ENCODE measurements at places on chromosomes 5 and 9.

GRCh38 chr9:100229561-100229960 lies 123.2 kb downstream of the TEX10 start:
- no peak for DNase-seq

DNA sequence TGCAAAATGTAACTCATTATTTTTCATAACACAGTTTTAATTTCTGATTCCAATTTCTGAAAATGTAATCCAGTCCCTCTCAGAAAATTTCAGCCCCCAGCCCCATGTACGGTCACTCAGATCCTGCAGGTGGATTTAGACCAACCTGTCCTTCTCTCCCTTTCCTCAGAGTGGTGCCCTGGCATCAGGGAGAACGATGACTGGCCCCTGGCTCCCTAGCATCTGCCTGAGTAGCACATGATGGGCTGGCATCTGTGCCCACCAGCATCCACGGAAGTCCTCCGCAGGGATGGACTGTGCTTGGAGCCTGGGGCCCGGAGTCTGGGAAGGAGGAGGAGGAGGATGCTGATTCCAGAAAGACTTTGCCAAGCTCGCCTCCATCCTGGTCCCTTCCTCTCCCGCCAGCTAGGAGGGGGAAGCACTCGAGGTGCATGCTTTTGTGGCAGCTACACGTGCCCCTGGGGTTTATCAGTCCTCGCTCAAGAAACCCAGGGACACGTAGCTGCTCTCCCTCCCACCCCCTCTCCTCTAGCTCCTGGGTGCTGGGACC lies 54.4 kb upstream of the RUFY1 start:
- no peak for DNase-seq

DNA sequence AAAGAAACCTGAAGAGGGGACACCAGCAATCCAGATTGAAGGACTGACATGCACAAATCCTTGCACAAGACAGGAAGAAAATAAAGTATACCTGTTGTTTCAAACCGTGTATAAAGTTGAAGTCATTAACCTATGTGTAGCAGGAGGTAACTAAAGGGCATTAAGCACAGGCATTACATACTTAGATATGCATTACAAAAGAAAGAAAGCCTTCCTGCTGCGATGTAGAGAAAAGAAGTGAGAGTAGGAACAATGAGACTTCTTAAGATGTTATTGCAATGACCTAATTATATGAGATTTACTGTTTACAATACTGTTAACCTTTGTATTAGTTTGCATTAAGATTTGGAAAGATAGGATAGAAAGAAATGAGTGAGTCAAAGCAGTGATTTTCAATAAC lies 308.9 kb upstream of the PTPRD start:
- DNase-seq: no peak

DNA sequence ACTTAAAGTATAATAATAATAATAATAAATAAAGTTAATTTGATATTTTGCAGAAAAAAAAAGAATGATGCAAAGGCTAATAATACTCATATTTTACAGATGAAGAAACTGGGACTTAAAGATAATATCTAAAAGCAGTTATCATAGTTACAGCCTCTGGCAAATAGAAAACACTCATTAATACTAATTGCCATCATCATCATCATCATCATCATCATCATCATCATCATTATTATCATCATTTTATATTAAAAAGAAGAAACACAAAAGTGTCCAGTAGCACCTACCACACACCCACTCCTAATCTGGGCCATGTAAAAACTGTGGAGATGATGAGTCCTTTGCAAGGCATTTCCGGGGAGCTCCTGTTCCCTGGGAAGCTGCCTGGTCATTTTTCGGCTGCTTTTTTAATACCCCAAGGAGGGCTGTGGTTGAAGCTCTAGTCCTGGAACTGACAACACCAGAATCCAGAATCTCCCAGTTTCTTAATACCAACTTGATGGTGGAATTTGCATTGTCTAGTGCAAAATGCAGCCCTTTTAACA lies 70.8 kb downstream of the HTR4 start:
- no peak for DNase-seq

- no peak for DNase-seq
These were observed 129.1 kb downstream of the MACROH2A1 start for GRCh38 chr5:135269931-135270421.

DNA sequence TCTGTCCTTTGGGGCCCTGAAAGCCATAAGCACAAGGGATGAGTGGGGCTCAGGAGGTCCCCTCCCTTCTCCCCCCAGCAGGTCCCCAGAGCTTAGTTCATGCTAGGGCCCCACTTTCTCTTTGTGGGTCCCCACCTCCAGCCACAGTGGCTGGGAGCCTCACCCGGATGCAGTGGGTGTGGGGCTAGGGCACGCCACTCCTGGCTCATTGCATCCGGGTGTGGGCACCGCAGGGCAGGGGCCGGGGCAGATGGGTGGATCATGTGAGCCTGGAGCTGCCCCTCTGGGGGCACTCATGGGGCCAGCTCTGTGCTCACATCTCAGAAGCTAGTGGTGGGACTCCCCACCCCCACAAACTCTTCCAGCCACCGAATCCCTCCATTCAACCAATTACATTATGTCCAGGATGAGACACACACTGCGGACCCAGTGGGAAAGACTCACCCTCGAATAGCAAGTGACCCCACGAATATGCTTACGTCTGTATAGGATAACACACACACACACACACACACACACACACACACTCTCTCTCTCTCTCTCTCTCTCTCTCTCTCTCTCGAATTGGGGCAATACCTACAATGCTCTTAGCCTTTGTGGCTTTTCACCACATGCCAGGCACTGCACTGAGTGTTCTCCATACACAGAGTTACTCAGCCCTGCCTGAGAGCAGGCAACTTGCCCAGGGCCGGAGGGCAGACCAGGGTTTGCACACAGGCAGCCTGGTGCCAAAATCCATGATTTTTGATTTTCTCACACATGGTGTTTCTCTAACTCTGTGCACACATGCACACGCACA lies 16.8 kb upstream of the PHYKPL start:
- no peak for DNase-seq

DNA sequence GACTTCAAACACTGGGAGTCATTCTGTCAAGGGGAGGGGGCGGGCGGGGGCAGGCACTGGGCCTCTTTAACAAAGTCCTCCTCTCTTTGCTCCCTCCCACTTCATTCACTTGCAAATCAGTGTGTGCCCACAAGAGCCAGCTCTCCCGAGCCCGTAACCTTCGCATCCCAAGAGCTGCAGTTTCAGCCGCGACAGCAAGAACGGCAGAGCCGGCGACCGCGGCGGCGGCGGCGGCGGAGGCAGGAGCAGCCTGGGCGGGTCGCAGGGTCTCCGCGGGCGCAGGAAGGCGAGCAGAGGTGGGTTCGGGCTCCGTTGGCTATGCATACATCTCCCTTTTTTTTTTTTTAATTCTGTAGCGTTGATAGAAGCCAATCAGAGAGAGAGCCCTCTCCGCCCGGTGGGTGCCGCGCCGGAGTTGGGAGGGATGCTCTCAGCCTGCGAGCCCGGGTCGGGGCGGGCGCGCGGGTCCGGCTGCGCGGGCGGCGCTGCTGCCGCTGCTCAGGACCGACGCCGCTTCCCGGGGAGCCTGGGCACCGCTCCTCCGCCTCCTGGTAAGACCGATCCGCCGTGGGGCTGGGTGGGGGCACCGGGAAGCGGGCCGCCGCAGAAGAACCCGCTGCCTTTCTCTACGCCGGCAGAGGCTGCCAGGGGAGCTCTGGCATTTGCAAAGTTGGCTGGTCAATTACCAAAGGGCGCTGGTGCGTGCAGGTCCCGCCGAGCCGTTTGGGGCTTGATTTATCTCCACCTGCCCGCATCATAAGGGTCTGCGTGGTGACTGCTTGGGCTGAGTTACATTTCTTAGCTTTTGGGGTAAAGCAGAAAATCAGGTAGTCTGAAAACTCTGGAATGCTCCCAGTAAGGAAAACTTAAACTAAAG lies at the start of gene CDH6:
CDH6 (plus strand) TSS at position 96 of the 877 bp plus-strand sequence. CDS start 73,788 bp downstream, outside the sequence.
- no peak for DNase-seq

GRCh38 chr5:116892993-116893392 lies 318.4 kb upstream of the SEMA6A start:
- no peak for DNase-seq

- no peak for DNase-seq
These were observed 188.9 kb upstream of the TNC start for GRCh38 chr9:115306865-115307264.

DNA sequence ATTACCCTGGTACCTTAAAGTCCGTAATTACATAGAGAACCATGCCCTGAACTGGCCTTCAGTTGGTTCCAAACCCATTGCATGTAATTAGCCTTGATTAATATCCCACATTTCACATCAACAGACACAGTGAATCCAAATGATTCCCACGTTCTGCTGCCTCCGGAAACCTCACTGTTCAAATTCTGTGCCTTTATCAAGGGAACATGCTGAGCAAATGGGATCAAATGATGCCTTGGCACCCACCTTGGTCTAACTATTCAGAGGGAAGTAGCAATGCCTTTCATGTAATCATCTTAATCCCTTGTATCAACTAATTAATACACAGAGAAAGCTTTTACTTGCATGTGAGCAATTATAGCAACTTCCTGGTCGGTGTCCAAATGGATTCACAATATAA lies 100.6 kb downstream of the EFNA5 start:
- DNase-seq: no peak

- no peak for DNase-seq
These were observed 2.4 kb downstream of the OTP start for GRCh38 chr5:77635917-77636640.

GRCh38 chr5:21765406-21765805 lies 1087.7 kb downstream of the CDH12 start:
- DNase-seq: no peak

GRCh38 chr5:77355080-77355479 lies 137.0 kb downstream of the WDR41 start:
- DNase-seq: no peak

DNA sequence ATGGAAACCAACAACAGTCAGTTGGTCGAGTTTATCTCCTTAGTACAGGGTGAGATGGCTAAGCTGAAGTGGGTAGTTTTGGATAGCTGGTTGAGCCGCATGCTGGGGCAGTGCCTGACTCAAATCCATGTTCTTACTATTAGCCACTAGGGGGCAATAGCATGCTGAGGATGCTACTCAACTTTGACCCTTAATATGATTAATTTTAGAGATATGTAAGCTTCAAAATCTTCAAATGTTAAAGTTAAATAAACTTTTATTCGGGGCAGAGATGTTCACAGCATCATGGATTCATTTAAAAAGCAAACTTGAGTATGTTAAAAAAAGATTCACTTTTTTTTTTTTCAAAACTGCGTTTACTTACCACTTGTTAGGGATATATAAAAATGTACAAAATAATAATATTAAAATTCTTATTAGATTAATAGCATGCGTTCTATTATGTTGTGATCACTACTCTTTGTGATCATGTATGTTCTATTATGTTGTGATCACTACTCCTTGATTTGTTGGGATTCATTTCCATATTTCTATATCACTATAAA lies 57.0 kb downstream of the C9orf153 start:
- DNase-seq: no peak

GRCh38 chr9:121021301-121021700 lies 28.8 kb downstream of the C5 start:
- DNase-seq: no peak

- no peak for DNase-seq
These were observed 179.0 kb downstream of the EBF1 start for GRCh38 chr5:158920736-158921135.

GRCh38 chr9:105455836-105456475 lies 8.1 kb downstream of the FSD1L start:
- DNase-seq: no peak

- DNase-seq: no peak
These were observed 31.3 kb downstream of the ISOC1 start for GRCh38 chr5:129125819-129126218.

GRCh38 chr5:17269201-17269600 lies 51.8 kb downstream of the BASP1 start:
- no peak for DNase-seq

GRCh38 chr5:149063017-149063687 lies at the start of gene SH3TC2:
TSS of gene SH3TC2 (minus strand) at chr5:149063062. CDS start at chr5:149063022, 40 bp downstream.
- DNase-seq: no peak

- DNase-seq: no peak
These were observed 36.0 kb upstream of the GOLM1 start for GRCh38 chr9:86135371-86135770.

DNA sequence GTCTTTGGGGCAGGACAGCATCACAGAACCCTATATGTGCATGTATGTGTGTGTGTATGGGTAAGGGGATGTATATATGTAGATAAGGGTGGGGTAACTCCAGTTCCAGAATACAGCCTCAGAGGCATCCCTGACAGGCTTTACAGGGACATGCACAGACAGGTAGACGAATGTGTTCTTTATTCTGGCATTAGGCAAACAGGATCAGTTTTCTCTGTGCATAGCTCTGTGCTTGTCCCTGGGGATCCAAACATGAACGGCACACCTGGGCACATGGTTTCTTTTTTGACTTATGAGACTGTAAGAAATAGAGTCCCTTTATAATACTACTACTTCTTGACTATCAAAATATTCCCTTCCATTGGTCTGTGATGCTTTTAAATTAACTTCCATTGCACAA lies 120.6 kb downstream of the TRIO start:
- no peak for DNase-seq

DNA sequence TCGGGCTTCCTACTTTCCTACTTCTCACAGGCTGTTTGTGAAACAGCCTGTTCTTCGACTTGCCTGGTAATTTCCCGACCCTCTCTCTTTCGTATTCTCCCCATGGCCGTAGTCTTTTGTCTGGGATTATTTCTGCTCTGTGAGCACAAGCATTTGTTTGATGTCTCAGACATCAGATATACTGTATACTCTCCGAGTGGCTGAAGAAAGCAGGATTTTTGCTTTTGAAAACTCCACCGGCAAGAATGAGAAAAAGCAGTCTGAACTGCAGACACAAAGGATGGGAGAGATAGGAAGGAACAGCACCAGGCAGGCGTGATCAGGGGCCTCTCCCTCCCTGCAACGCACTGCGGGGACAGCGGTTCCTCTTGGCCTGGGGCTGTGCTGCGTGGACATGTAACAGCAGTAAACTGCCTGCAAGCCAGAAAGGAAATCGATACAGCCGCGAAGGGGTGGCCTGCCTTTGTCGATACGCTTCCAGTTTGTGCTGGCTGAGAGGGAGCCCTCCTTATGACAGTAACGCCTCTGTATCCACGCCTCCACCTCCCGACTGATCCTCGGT lies 313.9 kb upstream of the TLE4 start:
- no peak for DNase-seq

DNA sequence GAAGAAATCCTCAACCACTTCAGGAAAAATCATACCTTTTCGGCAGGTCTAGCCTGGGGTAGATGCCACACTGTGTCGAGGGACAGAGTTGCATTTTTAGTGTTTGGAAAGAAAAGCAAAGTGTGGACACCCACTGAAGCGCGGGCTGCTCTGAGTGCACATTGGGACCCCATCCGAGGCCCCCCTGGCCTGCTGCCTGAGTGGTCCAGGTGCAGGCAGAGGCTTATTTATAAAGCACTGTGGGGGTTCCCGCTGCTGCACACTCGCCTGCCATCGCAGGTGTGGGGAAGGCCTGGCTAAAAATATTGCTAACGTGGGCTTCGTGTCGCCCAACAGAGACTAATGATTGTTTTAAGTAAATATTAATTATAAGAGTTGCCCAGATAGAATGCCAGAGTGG lies 119.4 kb downstream of the CRB2 start:
- no peak for DNase-seq
